ENCODE measurements at places on chromosomes 13 and 19.
A peak's percentile ranks its signal among the peaks of the same experiment; 100 is the strongest.

DNA sequence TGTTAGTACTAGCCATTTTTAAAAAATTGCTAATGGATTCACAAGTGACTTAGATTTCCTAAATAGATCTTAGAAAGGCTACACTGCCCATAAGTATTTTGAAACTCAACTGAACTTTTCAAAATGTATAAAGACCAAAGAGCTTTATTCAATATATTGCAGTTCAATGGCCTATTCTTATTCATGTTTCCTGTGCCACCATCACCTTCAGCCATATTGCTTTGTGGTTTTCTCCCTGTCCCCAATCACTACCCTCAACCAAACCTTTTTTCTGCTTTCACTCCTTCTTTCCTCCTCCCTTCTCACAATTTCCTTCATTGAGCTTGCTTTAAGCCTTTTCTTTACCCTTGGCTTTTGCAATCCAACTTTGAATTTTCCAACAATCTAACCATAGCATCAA is 100.9 kb downstream of the MYCBP2 start:
- no peak for DNase-seq

DNA sequence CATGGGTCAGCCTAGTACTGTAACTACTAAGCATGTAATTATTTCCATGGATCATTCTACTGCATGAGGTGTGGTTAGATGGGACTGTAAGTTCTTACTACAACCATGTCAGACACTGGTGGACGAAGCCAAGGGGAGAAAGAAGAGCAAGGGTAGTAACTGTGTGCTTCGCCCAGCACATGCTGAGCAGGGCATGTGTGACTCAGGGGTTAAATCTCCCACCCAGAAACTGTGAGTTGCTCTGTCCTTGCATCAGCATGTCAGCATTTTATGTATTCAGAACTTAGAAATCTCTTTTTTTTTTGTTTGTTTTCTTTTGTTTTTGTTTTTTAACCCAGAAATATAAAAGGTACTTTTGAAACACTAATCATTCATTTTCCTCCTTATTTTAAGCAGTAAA is 436.6 kb upstream of the KLF12 start:
- DNase-seq, result peak; percentile 10

DNA sequence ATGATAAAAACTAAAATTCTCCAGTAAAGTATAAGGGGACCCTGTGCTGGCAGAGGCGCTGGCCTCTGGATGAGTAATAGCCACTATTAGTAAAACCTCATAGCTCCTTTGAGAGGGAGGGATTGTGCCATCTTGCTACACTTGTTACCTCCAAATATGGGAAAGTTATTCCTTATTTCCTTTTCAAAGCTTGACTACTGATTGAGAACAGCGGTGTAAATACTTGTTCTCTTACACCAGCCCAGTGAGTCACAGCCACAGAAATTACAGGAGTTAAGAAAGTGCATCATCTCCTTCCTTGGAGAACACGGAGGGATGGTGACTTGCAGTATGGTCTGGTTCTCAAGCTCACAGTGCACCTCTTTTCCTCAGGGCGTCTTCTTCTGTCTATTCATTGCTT is 379.0 kb downstream of the EFNB2 start:
- DNase-seq, result peak; percentile 92

DNA sequence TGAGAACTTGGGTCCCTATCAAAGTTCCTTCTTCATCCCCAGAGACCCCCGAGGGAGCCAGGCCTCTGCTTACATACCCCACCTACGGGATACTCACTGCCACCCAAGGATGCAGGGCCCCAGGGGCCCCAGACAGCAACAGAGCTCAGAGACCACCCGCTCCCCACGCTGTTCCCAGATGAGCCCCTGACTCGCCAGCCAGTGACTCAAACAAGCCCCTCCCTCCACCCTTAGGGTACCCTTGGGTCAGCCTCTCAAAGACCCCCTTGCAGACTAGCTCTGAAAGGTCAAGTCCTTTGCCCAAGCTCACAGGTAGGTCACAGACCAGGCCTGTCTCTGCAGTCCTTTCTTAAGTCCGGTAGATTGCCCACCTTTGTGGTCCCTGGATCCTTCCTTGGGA is 45.7 kb downstream of the CD320 start:
- no peak for DNase-seq

DNA sequence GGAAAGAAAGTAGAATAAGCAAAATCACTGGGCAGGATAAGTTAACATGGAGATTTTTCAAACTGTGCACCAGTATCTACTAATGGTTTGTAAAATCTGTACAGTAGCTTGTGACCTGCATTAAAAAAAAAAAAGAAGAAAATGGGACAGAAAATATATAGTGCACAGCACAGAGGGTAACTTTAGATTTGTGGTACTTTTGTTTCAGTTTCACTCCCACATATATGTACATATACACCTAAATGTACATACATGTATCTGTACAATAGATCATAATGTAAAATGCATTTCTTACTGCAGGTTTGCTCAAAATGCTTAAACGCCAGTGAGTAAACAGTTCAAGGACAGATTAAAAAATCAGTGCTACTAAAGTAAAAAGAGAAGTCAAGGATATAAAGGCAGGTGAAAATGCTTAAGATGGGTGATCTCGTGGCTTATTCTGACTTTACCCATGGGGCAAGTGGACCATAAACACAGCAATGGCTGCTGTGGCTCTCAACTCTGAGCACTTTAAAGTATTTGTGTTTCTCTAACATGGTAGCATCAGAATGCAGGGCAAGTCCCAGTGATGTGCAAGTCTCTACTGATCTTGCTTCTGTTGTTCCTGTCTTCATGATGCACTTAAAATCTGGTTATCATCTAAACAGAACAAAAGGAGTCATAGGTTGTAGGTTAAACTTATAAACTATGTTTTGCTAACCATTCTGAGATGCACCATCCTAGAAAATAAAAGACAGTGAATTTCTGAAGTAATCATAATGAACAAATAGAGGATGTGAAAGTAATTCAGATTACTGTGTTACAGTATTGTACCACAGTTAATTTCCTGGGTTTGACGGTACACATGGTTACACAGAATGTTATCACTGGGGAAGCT is 112.3 kb downstream of the MIPEP start:
- no peak for DNase-seq

GRCh38 chr13:38419312-38419873 is 69.7 kb downstream of the UFM1 start:
- no peak for DNase-seq

DNA sequence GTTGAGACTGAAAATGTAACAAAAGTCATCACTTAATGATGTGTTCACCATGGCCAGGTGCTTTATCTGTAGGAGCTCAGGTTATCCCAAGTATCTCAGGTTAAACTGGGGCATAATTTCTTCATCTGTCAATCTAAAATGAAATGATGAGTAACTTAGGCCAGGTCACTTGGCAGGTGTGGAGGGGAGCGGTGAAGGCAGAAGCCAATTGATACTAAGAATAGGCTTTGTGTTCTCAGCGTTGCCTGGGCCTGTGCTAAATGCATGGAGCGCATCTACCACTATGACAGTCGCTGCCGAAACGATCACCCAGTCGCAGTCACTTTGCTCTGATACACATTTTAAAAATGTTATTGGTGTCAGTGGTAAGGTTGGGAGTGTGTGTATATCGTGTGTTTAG is 91.6 kb downstream of the FGF9 start:
- no peak for DNase-seq

DNA sequence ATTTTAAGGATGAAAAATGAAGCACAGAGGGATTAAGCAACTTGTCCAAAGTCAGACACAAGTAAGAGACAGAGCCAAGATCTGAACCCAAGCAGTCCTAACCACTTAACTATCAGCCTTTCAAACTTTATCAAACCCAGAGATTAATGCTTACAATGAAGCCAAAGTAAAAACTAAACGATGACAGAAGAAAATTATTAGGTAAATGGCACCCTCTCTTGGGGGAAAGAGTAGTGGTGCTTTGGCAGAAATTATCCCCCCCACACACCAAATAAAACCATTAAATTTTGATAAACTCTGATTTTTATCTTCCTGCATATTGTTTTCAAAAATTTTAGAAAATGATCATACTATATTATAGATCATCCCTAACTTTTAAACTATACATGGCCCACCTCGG is 329.2 kb downstream of the SLC7A1 start:
- DNase-seq, result no peak

DNA sequence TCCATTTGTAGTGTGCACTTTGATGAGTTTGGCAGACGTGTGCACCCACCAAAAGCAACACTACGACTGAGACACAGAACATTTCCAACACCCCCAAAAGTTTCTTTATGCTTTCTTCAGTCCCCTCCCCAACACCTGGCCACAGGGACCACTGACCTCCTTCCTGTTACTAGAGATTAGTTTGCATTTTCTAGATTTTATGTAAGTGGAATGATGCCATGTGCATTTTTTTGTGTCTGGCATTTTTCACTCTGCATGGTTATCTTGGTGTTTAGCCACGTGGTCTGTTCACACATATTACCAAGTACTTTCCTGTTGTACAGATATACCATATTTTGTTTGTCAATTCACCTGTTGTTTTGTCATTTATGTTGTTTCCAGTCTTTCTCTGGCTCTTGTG is 44.6 kb upstream of the URI1 start:
- no peak for DNase-seq

DNA sequence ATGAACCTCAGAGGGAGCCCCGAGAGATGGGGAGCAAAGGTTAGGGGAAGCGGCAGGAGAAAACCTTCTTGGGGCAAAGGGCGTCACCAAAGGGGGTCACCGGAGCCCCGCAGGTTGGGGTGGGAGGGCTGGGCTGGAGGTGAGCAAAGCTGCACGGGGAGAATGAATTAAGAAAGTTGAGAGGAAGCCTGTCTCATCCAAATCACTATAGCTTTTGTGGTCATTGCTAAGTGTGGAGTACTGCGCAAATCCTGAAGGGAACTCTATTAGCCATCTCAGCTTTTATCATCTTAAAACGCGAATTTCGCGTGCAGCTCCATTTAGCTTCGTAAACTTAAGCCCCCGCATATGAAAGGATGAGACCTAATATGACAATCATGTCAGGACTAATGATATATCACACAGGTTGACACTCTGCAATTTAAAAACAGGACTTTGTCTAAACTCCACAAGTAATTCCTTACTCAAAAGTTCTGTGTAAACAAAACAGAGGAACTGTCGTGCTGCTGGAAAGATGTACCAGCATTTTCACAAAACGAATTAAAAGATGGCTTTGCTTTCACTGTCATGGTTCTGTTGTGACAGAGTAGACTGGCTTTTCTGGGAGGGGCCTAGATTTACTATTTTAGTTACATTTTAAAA is 631 bp downstream of the LACC1 start:
- no peak for DNase-seq

- no peak for DNase-seq
Observed at GRCh38 chr13:20700288-20700687, 3.2 kb upstream of the IL17D start.

DNA sequence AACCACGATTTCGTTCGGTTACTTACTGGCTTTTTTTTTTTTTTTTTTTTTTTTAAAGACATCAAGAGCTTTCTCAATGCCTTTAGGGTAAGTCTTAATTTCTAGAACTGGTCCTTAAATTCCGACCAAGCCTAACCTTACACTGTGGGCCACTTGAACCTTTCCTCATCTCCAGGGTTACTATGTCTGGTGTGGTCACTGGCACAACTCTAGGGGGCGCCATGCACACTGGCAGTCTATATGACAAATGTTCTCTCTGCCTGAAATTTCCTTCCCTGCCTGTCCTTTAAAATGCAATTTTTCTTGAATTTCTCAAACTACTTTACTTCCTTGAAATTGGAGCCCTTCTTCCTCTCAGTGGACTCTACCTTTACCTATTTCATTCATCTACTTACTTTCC is 227.4 kb downstream of the KLF5 start:
- no peak for DNase-seq

- DNase-seq, result no peak
Observed at GRCh38 chr13:99302637-99303505, 4.3 kb downstream of the GPR183 start.

DNA sequence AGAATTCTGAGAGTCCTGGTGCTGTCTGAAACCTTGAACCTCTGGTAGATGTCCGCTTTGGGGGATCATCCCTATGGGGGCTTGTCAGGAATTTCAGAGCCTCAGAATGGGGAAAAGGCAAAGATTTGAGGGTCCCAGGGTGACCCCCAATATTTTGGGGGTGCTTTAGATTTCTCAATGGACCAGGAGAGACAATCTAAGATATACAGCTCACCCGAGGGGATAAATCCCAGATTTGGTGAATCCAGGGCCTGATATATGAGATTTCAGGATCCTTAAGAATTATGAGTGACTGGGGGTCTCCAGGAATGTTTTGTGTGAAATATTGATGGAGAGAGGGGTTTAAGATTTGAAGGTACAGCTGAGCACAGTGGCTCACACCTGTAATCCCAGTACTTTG is 3.3 kb downstream of the CAPN12 start:
- DNase-seq, result no peak

GRCh38 chr19:7605490-7606222 is 10.0 kb downstream of the CAMSAP3 start:
- DNase-seq, result no peak

DNA sequence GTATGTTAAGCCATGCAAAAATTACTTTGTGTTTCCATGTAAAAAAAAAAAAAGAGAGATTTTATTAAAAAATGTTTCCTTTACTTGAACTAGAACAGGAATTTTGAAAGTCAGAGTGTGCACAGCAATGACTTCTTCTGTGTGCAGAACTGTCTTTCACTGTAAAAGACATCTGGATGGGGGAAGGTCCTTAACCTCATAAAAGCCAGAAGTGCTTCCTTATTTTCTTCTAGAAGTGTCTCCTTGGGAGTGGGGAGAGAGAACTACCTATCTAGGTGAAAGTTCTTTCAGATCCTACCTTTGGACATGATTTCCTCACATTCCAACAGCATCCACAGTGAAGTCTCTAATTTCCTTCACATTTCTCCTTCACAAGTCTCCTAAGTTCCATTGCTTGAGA is 360.3 kb downstream of the FGF14 start:
- DNase-seq, result no peak

DNA sequence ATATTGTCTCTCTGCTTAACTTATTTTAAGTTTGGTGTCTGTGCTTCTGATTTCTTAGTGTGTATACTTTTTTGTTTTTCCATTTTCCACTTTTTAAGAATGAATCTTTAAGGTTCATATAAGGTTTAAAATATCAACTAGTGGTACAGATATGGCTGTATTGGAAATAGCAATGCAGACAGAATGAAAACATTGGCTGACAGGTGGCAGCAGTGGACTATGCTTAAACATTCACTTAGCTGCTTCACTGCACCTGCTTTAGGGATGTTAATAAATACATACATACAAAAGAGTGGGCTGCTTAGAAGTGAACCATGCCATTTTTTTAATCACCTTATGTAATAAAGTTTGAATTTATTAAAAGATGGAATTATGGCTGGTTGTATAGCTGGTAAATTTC is 27.3 kb downstream of the TM9SF2 start:
- no peak for DNase-seq

GRCh38 chr13:30480292-30480950 is 14.7 kb upstream of the HMGB1 start:
- DNase-seq, result no peak

GRCh38 chr13:67841071-67841470 is 610.9 kb upstream of the PCDH9 start:
- DNase-seq, result no peak

DNA sequence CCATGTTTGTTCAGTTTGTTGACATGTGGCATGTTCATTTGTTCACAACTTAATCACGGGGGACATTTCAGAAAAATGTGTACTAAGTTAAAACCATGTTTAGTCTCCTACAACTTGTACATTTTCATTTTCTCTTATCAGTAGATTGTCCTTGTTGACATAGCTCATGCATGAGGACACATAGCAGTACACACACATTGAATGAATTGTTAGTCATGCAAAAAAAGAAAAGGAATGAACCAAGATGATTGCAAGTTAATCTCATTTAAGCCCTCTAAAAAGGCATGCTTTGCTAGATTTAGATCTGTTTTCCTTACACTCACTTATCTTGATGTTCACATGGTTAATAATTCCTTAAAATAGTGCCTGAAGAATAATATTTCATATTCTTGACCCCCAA is 38.2 kb upstream of the AKAP11 start:
- DNase-seq, result no peak
